Lung (tissue), 17 donors: ENCODE measurements at places on chromosomes 7 and 10. TPM values are rescaled to one million over a fixed set of nuclear protein-coding genes. Genes with fewer than 3 reads are reported as not detected.

SORBS1 gene
- 68.9 TPM for total RNA-seq

MBL2 gene
- 0.06 TPM for total RNA-seq

GNAT3 gene
- total RNA-seq: not detected

USP6NL gene
- 18.8 TPM for total RNA-seq

PLA2G12B gene
- total RNA-seq: 0.68 TPM

OR2A1 gene
- not detected for total RNA-seq

VPS37D gene
- 1.3 TPM for total RNA-seq

C7orf33 gene
- not detected for total RNA-seq

FBXL13 gene
- 12.3 TPM for total RNA-seq

RBM48 gene
- total RNA-seq: 19.5 TPM

ADRB1 gene
- 8.8 TPM for total RNA-seq

SYNPO2L gene
- 0.21 TPM for total RNA-seq

ARHGAP22 gene
- total RNA-seq: 4.9 TPM

PLEKHS1 gene
- 21.9 TPM for total RNA-seq

TDRD1 gene
- 0.37 TPM for total RNA-seq

GJD4 gene
- not detected for total RNA-seq

LRIT1 gene
- total RNA-seq: not detected

WNT8B gene
- total RNA-seq: not detected

AVPI1 gene
- total RNA-seq: 26.8 TPM

NRAP gene
- total RNA-seq: not detected

GALNT17 gene
- 10.4 TPM for total RNA-seq

VAX1 gene
- not detected for total RNA-seq

C10orf62 gene
- total RNA-seq: 0.21 TPM

SLIT1 gene
- 5.6 TPM for total RNA-seq

TACC2 gene
- 43.3 TPM for total RNA-seq

CYP26C1 gene
- 0.77 TPM for total RNA-seq

LEP gene
- total RNA-seq: 1.3 TPM

PDLIM1 gene
- total RNA-seq: 61.4 TPM

MPP7 gene
- total RNA-seq: 30.8 TPM

TNS3 gene
- 140 TPM for total RNA-seq

PRSS37 gene
- total RNA-seq: not detected

FAM131B gene
- total RNA-seq: 1.1 TPM

DKK1 gene
- 1.2 TPM for total RNA-seq

SMO gene
- total RNA-seq: 4.6 TPM

HOXA2 gene
- 1.7 TPM for total RNA-seq
